ENCODE measurements at places on chromosomes 7 and 10. TPM values are rescaled to one million over a fixed set of nuclear protein-coding genes. Genes with fewer than 3 reads are reported as not detected.

The SKIDA1 gene
- polyA plus RNA-seq, result 0.30 TPM

The PTPRN2 gene
- polyA plus RNA-seq, result 7.0 TPM

The RPEL1 gene
- polyA plus RNA-seq, result not detected

DNA sequence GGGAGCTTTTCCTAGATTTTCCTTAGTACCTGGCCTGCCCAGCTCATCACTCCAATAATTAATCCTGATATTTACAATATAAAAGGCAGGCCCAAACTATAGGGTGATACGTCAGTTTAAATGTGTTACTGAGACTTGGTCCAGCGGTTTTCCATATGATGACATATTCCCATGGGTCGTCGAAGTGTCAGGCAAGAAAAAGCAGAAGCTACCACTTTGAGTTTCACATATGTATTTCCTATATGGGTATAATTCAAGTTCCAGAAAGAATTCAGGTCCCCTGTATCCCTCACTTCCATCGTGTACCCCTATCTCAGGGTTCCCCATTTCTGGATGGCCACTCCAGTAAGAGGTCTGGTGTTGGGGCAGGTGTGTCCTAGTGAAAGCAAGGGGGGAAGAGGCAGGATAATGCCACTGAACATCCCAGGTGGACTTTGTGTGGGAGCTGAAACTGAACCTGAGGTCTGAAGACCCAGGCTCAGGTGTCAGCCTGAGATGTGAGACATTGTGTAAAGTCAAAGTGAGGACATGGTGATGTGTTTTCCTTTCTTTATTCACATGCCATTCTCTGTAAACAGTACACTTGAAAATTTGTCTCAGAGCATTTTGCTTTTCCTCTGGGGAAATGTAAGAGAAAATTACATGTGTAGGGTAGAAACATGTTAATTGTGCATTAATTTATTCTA lies 167.8 kb downstream of the PLXDC2 start:
- no peak for DNase-seq

GRCh38 chr7:6244021-6244420 lies 28.4 kb downstream of the CYTH3 start:
- DNase-seq, result no peak

GRCh38 chr7:21642422-21642821 lies 99.6 kb downstream of the DNAH11 start:
- DNase-seq, result no peak

DNA sequence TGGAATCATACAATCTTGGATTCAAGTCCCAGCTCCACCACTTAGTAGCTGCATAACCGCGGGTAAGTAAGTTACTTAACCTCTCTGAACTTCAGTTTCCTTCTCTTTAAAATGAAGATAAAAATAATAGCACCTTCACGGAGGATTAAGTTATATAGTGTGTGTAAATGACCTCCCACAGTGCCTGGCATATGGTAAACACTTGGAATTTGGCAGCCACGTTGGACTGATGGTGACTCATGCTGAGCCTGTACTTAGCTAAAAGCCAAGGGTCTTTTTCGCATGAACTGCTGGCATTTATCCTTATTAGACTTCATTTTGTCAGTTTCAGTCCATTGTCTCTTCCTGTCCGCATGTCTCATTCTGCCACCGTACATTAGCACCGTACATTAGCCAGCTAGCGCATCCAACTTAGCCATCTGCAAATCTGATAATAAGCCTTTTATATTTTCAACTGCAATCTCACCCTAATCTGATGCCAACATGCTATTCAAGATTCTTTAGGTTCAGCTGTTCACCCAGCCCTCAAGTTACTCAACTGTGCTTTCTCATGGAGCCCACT lies 11.2 kb downstream of the SLC13A4 start:
- no peak for DNase-seq

DNA sequence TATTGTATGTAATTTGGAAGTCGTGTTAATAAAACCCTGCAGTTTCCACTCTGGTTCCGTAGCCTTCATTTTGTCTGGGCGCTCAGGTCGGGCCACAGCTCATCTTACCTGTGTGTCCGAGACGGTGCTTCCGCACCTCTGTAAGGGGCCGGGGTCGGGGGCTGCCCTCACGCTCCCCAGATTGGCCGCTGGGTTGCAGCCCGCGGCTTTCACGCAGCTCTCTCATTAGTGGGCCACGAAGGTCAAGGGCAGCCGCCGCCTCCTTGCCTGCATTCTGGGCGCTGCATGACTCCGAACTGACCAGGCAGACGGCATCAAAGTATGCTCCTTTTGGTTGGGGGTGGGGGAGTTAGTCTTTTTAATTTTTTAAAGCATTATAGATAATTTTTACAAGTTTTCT lies 30.8 kb downstream of the SHH start:
- DNase-seq, result peak; percentile 58

DNA sequence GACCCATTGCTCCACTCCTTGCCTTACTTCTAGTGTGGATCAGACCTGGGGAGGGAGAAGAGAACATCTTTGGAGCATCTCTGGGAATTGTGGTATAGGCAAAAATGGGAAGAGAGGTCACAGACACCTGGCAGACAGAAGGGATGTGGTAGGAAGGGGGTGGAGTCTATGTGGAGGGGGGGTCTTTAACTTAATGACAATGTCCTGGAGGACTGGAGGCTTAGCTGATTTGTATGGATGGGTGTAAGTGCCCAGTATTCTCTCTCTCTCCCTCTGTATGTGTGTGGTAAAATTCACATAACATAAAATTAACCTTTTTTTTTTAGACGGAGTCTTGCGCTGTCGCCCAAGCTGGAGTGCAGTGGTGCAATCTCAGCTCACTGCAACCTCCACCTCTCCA lies 3.1 kb upstream of the LDB1 start:
- DNase-seq, result no peak

DNA sequence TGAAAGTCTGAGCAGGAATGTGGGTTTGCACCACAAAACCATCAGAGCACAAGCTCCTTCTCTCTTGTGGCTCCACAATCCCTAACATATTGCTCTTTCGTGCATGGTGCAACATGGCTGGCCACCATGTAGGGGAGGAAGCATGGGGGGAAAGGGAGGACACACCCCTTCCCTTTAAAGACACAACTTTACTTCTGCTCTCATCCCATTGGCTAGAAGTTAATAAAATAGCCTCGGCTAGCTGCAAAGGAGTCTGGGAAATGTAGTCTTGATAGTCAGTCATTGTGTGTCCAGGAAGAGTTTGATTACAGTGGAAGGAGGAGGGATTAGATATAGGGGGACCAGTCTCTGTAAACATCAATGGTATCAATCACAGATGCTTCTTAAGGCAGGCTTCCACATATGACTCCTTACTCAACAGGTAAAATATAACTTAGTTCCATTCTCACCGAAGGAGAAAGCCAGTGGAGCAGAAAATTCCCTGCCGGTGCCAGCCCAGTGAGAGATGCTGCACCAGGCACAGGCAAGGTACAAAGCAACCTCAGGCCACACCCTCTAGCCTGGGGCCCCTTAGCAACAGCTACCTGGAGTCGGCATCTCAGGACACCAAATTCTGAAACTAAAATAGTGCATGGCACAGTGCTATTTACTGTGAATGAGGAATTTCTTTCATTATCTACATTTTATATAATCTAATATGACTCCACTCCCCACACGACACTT lies 124.7 kb upstream of the CTBP2 start:
- DNase-seq, result no peak

DNA sequence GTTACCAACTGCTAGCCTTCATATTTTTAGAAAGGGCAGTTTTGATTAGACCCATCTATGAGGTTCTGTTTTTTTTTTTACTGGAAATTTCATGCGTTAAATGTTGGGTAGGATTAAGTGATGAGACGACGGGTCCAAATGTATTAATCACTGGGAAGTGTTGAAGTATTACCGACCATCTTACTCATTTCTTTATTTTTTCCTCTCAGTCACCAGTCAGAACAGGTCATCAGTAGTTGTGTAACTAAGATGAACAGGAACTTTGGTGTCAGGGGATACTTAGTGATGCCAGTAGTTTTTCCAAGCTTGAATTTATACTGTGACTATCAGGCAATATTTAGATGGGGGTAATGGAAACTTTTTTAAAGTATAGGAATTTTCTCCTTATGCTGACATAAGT lies 14.2 kb downstream of the TFAM start:
- no peak for DNase-seq

- DNase-seq, result no peak
Measured at GRCh38 chr7:144050093-144050492, 1.3 kb downstream of the OR2A5 start.

- DNase-seq, result no peak
Measured at GRCh38 chr7:82017334-82017943, 247.6 kb upstream of the HGF start.

DNA sequence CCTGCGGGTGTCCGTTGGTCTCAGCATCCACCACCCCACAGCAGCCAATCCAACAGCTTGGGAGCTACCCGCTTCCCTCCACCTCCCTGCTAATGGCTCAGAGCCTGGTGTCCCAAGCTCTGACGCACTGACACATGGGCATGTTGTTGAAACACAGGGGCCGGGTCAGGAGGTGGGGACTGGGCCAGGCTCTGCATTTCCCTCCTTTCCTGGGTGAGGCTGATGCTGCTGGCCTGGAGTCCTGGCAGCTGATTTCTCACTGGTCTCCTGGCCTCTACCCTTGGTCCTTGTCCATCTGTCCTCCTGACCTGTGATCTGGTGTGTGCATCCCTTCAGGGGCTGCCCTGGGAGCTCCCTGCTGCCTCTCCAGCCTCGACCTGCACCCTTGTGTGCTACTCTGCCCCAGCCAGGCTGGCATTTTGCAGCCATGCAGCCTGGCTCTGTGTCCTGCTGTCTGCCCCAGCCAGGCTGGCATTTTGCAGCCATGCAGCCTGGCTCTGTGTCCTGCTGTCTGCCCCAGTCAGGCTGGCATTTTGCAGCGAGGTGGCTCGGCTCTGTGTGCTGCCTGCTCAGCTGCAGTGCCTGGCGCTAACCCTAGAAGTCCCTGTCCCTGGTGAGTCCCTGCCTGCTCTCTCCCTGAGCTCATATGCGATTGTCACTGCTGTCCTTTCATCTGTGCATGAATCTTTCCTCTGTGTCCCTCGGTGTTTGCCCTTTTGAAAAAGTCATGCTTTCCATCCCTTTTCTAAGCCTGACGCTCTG lies 14.0 kb downstream of the AMZ1 start:
- no peak for DNase-seq

DNA sequence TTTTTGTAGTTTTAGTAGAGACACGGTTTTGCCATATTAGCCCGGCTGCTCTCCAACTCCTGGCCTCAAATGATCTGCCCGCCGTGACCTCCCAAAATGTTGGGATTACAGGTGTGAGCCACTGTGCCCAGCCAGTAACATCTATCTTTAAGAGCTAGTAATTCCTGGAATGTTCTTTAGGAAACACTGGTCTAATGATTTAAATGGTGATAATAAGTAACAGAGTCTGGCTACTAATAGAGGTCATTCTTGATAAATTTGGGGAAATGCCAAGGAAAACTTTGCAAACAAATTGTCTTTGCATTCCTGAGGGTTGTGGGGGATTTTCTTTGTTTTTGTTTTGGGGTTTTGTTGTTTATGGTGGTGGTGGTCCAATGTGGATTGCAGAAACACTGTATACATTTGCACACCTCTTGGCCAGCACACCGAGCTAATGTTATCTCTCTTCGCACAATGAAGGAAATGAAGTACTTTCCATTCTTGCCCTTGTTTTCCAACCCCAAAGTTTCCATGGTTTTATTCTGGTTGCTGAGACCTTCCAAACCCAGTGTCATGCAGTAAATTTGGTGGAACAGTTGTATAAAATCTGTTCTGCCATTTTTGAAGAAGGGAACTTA lies 51.3 kb upstream of the WIPF3 start:
- DNase-seq, result no peak

GRCh38 chr7:123789206-123789784 lies 40.5 kb upstream of the WASL start:
- no peak for DNase-seq

All from spleen (tissue), 13 donors.